Thymus (tissue), 14 donors: ENCODE measurements at places on chromosomes 5 and 9.

GRCh38 chr5:102711525-102712385 is 43.4 kb upstream of the PAM start:
- DNase-seq, result no peak

DNA sequence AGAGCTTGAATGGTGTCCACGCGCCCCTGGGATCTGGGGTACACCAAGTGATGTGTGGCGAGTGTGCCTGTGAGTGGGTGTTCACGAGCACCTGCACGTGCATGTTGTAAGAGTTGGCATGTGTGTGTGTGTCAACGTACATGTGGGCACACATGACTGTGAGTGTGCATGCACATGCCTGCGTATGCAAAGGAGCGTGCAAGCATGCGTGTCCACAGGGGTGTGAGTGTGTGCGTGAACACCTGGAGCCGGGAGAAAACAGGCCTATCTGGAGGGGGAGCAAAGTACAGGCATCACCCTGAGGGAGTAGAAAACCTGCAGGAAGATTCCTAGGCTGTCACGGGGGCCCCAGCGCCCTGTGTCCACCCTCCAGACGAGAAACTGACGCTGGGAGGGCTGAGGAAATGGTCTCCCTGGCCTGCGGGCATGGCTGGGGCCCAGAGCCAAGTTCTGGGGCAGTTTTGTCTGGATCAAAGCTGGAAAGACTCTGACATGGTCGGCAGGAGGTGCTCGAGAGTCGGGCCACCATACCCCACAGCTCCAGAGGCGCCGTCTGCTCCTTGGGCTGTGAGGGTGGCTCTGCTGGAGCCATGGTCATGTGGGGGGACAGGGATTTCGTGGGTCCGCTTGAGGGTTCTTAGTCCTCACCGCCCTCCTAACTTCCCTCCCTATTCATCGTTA is 31.8 kb downstream of the PTGES start:
- no peak for DNase-seq

GRCh38 chr5:109655841-109656240 is 33.9 kb upstream of the MAN2A1 start:
- DNase-seq, result no peak

DNA sequence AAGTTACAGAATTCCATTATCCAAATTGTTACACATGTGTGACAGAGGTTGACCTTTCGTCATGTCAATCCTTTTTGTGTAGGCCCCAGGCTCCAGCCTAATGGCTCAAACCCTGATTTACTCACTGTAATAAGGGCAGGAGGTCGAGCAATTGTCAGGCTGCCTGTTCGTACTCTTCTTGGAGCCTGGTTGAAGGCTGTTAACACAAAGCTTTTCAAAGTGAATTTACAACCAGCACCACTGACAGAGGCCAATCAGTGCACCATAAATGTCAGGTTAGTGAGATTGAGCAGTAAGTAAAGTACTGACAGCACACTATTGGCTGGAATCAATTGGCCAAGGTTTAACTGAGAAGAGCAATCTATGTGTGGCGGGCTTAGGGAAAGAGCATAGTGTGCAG is 16.8 kb downstream of the PRDM6 start:
- no peak for DNase-seq

DNA sequence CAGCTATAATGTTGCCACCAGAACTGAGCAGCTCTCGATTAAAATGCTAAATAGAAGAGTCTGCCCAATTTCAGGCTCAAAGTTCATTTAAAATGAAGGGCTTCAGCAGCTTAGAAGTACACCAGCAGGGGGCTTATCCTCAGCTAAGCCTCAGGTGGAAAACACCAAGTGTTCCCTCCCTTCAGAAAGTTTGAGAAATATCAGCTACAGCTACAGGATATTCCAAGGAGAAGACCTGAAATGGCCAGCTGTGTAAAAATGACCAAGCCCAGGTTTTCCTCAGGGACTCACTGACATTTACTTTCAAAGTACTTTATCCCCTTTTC is 395.4 kb downstream of the DTWD2 start:
- no peak for DNase-seq

DNA sequence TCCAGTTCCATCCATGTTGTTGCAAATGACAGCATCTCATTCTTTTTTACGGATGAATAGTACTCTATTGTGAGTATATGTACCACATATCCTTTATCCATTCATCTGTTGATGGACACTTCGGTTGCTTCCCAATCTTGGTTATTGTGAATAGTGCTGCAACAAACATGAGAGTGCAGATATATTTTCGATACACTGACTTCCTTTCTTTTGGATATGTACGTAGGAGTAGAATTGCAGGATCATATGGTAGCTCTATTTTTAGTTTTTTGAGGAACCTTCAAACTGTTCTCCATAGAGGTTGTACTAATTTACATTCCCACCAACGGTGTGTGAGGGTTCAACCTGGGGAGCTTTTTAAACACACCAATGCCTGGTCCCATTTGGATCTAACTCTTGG is 22.3 kb downstream of the GALNT12 start:
- DNase-seq, result no peak

GRCh38 chr5:501831-502184 is 22.4 kb downstream of the SLC9A3 start:
- DNase-seq, result no peak

- no peak for DNase-seq
Measured at GRCh38 chr5:94347130-94347529, 271.3 kb downstream of the KIAA0825 start.

- no peak for DNase-seq
Measured at GRCh38 chr5:36646507-36647023, 40.2 kb downstream of the SLC1A3 start.

- DNase-seq, result no peak
Measured at GRCh38 chr5:37900692-37901091, 60.9 kb upstream of the GDNF start.

DNA sequence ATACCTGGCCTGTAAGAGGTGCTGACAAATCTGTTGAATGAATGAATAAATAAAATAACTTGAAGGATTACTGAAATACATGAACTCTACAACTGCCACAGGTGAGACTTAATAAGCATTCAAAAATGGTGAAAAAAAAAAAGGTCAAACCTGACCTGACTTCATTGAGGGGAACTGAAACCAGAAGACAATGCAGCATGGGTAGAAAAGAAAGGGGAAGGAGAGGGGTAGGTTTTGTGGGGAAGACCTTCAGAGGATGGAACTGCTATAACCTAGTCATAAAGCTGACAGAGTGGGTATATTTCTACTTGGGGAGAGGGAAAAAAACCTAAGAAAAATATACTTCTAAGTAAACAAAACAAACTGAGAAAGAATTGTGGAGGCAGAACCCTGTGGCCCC is 56.6 kb downstream of the RASEF start:
- no peak for DNase-seq

DNA sequence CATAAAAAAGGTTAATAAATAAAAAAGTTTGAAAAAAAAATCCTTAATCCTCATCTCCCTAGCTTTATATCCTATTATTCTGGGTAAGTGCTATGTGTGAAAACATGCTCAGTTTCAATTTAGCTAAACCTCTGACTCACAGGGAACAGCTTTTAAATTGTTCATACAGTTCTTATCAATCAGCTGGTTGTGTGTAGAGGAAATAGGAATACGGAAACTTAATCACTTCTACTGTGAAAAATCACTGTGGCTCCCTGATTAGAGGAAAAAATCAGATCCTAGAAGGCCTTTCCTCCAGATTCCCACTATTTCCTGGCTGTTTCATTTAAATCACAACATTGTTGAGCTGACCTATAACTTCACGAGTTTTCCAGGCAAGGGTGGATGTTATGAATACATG is 120.5 kb downstream of the MARCHF3 start:
- no peak for DNase-seq

GRCh38 chr5:172064358-172064757 is 57.9 kb upstream of the FBXW11 start:
- DNase-seq, result no peak

- no peak for DNase-seq
Measured at GRCh38 chr5:72999916-73000315, 44.1 kb downstream of the FCHO2 start.

DNA sequence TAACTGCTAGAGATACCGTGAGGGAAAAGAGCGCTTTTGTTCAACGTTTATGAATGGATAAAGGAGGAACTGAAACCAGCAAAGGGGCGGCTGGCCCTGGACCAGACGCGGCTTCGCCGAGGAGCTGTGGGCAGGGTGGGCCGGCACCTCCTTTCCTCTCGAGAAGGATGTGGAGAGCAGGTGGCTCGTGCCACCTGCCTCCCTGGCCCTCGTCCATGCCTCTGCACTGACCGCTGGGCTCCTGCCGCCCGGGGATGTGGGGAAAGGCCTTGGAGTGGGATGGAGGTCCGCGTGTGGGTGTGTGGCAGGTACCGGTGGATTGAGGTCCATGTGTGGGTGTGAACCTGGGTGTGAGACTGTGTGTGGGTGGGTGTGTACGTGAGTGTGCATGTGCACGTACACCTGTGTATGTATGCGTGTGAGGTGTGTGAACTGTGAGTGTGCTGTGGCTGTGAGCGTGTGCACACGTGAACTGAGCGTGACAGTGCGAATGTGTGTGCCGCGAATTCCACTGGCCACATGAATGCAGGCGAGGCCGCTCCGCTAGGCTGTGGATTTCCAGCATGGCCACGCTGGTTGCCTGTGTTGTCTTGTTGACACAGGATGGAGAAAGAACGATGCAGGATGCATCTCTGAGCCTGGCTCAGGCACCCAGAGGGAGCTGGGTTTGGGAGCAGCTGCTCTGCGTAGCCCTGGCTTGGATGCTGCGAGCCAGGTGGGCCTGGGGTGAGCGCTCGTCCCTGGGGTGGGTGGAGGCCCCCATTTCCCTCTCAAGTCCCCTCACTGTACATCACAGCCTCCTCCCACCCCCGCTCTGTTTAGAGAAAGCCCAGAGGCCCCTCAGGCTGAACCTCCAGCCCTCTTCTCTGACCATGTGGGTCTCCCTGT is 4.4 kb upstream of the CEP72 start:
- DNase-seq, result no peak

GRCh38 chr5:153147891-153148623 is 342.4 kb upstream of the GRIA1 start:
- DNase-seq, result no peak

- peak; percentile 19 for DNase-seq
Measured at GRCh38 chr5:1380011-1380817, 35.3 kb upstream of the CLPTM1L start.

- no peak for DNase-seq
Measured at GRCh38 chr5:134541736-134542376, 16.4 kb downstream of the JADE2 start.

- no peak for DNase-seq
Measured at GRCh38 chr9:128936171-128936865, 11.1 kb downstream of the DOLK start.

GRCh38 chr9:128923493-128923883 is 2.7 kb downstream of the PHYHD1 start:
- DNase-seq, result no peak

GRCh38 chr5:90965110-90965685 is 406.6 kb downstream of the ADGRV1 start:
- no peak for DNase-seq

GRCh38 chr5:172611913-172612312 is 29.1 kb upstream of the NEURL1B start:
- DNase-seq, result no peak

DNA sequence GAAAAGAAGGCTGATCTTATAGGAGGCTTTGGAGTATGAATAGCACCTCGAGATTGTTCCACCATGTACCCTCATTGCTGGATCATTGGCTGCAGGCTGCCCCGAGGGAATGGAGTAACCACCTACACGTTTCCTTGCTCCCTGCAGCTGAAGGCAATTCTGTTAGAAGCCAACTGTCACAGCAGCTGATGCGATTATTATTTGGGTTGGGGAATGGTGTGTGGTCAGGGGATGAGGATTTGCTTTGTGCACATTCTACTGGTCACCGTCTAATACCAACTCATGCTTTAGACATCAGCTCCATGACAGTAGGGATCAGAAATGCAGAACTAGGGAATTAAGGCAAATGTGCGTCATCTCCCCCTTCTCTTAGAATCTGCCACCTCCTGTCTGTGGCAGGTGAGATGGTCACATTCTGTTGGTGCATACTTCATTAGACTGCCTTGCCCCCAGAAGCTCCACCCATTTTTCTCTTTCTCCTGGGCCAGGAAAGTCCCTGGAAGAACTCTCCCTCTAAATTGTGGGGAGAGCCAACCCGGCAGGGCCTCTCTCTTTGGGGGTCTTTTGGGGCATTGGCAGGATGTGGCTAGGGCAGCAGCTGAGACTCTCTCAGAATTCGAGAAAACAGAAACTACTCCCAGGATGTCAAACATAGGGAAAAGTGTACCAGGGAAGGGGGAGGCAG is 32.8 kb downstream of the NEUROG1 start:
- DNase-seq, result no peak

DNA sequence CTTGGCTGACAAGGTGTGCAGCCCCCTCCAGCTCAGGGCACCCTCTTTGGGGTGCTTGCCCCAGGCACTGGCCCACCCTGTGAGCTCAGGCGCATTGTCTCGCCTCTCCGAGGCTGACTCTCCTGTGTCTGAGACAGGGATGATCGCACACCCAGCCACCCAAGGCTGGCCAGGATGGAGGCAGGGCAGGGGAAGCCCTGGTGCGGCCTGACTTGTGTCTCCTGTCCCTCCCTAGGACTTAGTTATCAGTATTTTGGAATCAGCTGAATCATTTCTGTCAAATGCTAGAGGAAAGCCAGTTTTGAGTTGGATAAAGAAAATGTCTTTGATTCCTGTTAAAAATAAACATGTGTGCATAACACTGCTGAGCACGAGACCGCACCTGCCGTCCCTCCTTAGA is 2.5 kb upstream of the DBH start:
- no peak for DNase-seq

DNA sequence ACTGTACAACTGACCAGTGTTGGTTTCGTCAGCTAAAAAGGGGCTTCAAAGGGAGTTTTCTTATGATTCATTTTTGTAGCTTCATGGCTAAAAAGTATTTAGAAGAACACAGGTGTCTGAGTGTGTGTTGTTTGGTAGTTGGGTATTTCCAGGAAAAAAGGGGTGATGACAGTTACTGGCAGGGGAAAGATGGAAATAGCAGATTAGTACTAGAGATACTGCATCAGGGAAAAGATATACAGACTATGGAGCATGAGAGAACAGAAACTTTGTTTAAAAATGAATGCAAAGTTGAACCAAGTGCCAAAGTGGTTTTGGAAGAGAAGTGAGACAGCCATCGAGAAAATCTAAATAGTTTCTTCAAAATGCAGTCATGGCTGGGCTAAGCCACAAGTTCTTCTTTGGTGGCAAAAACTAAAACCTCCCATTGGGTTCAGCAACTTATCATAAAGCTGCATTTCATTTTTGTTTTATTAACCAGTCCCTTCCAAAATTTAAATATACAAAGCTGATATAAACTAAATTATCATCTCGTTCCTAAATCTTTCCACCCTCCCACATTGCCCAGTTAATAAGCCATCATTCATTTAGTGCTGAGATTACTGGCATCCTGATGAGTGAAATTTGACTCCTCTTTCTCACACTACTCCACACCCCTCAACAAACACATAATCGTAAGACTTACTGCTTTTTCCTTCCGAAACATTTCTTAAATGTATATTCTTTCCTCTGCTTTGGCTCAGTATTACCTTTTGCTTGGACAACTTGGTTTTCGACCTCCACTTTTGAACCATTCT is 33.5 kb downstream of the ELL2 start:
- DNase-seq, result no peak

DNA sequence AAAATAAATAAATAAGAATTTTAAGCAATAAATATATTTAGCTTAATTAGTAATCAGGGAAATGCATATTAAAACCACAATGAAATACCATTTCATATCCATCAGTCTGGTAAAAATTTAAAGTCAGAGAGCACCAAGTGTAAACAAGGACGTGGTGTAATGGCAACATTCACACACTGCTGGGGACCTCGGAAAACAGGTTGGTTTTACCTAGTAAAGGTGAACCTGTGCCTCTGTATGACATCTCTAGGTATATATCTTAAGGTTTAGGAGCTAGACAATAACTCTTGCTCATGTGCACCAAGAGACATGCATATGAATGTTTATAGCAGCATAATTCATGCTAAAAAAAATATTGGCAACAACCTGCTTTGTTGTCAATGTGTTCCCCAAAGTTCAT is 29.7 kb downstream of the FNBP1 start:
- no peak for DNase-seq
